ENCODE measurements at places on chromosomes 6 and 20. TPM values are rescaled to one million over a fixed set of nuclear protein-coding genes. Genes with fewer than 3 reads are reported as not detected.

The TRIM10 gene
- total RNA-seq: 0.57 TPM

The ADTRP gene
- total RNA-seq: 7.0 TPM

The PPP1R3D gene
- 3.2 TPM for total RNA-seq

The FERMT1 gene
- total RNA-seq: 3.7 TPM

The MAFB gene
- 3.5 TPM for total RNA-seq

The ATF6B gene
- 16.0 TPM for total RNA-seq

The BHLHE23 gene
- total RNA-seq: 0.42 TPM

The BIRC7 gene
- 0.09 TPM for total RNA-seq

The THBD gene
- total RNA-seq: 1.6 TPM

The FLRT3 gene
- total RNA-seq: 9.9 TPM

The SLC22A2 gene
- not detected for total RNA-seq

The CDSN gene
- total RNA-seq: 0.05 TPM

The WFDC10B gene
- total RNA-seq: not detected

The RSPO3 gene
- total RNA-seq: 1.3 TPM

The GNAS-AS1 gene
- 0.76 TPM for total RNA-seq

The MYMX gene
- total RNA-seq: 1.7 TPM

The NTSR1 gene
- 0.09 TPM for total RNA-seq

The C6orf132 gene
- 0.71 TPM for total RNA-seq

The RAD21L1 gene
- total RNA-seq: not detected

The SLC13A3 gene
- 1.4 TPM for total RNA-seq

The HLA-E gene
- total RNA-seq: 303 TPM

The ANGPT4 gene
- under 0.01 TPM for total RNA-seq

The SRC gene
- 4.4 TPM for total RNA-seq

The UBE2C gene
- 112 TPM for total RNA-seq

The TRIM31 gene
- total RNA-seq: 0.28 TPM

The GPX6 gene
- total RNA-seq: not detected

The GINS1 gene
- 15.7 TPM for total RNA-seq

The PTK7 gene
- 48.1 TPM for total RNA-seq

The RRAGD gene
- total RNA-seq: 17.9 TPM

The ETV7 gene
- 4.4 TPM for total RNA-seq

The BACH2 gene
- 12.3 TPM for total RNA-seq

The AURKA gene
- total RNA-seq: 38.2 TPM

The ABHD16B gene
- not detected for total RNA-seq

The COL19A1 gene
- total RNA-seq: 8.7 TPM

The PPIL6 gene
- total RNA-seq: 1.3 TPM

The B3GAT2 gene
- total RNA-seq: 1.3 TPM

The MAS1 gene
- total RNA-seq: under 0.01 TPM

The HLA-DOB gene
- 18.8 TPM for total RNA-seq

The PTCRA gene
- 145 TPM for total RNA-seq

The FAM83C gene
- under 0.01 TPM for total RNA-seq

The DOK5 gene
- 0.76 TPM for total RNA-seq

The CAP2 gene
- total RNA-seq: 1.6 TPM
